ENCODE measurements at places on chromosomes 4 and X.

DNA sequence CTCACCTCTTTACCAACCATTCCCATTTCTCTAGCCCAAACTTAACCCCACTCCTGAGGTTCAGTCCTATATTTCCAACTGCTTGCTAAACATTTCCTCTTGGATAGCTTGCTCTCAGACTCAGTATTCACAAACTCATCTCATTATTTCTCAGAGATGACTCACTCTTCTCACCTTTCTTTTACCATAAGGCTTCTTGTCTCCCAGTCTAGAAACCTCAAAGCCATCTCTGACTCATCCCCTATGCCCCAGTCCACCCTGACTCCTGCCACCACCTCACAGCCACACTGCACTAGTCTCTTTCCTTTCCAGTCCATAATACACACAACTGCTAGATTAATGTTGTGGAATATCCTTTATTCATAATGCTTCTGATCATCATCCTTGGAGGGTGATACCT is 4.8 kb downstream of the FRMPD3 start:
- peak; percentile 65 for DNase-seq

- DNase-seq, result peak; percentile 9
These were observed 53.2 kb upstream of the ABCG2 start for GRCh38 chr4:88211473-88212252.

DNA sequence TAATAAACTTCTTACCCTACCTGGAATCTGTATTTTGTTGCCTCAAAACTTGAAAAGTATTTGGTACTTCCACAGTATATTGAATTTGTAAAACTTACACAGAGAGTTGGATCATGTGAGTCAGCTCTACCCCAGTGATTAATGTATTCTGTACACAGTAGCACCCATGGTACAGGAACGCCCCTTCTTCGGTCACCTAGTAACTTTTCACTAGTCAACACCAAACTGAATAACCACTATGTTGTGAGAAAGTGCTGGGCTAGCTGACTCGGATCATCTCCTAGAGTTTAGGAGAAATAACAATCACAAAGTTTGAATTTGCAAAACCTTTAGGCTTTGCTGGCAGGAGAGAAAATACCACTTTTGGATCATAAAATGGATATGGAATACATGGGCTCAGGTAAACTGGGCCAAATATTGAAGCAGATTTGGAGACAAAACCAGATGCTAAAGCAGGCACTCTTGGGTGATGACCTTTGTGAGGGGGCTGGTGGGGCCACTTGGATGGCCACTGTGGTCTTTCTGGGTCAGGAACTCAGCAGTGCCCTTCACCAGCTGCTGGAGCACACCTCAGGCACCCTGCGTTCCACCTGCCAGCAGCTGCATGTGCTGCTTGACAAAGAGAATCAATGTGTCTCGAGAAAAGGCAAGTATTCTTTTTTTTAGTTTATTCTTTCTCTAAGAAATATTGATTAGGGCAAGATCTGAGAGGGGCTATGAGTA is at the start of gene DTHD1:
DTHD1 (plus strand) TSS at position 233 of the 723 bp plus-strand sequence; CDS start at position 376, 143 bp downstream.
- DNase-seq, result no peak

DNA sequence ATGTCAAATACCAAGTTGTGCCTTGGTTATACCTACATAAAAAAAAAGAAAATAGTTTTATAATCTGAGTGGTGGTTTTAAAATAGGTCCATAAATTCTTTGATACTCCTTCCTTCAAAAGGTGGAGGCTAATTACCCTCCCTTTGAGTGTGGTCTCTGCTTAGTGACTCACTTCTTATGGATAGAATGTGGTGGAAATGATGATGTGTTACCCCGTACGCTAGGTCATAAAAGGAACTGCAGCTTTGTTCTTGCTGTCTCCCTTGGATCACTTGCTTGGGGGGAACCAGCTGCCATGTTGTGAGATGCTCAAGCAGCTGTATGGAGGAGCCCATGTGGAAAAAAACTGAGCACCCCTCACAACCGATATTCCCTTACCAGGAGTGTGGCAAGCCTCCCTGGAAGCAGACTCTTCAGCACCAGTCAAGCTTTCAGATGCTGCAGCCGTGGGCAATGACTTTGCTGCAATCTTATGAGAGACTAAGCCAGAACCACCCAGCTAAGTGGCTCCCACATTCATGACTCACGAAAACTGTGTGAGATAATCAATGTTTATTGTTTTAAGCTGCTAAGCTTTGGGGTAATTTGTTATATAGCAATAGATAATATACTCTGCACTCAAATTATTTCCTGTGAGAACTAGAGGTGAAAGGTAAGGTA is 195.0 kb upstream of the GATB start:
- no peak for DNase-seq

GRCh38 chrX:69314436-69315348 is 149.4 kb upstream of the PJA1 start:
- no peak for DNase-seq

DNA sequence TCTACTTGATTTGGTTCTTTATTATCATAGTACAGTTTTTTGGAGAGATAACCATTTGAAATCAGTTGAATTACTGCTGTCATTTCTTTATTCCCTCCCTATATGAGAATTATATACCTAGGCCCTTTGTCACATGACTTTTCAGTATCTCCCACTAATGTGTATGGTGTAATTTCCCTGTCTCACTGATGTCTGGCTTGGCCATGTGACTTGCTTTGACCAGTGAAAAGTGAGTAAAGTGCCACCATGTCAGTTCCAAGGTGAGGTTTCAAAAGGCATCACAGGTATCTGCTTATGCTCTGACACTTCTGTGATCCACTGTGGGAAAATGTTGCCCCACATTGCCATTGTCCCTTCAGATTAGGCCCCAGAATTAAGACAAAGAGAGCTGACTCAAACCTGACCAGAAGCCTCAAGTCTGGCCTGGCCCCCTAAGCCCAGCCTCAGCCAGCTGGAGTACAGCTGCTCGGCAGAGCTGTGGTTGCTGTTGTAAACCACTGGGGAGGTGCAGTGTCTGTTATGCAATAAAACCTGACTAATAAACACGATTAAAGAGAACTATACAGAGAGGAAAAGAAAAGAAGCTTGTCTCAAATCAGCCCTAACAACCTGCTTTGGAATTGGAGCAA is 27.5 kb downstream of the SETD7 start:
- no peak for DNase-seq

- no peak for DNase-seq
These were observed 73.2 kb downstream of the SH3KBP1 start for GRCh38 chrX:19814240-19814639.

DNA sequence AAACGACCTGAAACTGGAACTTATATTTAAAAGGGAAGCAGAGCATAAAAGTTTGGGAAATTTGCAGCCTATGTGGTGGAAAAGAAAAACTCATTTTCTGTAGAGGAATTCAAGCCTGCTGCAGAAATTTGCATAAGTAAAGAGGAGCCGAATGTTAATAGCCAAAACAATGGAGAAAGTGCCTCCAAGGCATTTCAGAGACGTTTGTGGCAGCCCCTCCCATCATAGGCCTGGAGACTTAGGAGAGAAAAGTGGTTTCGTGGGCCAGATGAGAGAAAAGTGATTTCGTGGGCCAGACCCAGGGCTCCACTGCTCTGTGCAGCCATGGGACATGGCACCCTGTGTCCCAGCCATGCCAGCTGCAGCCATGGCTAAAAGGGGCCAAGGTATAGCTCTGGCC is 361.9 kb downstream of the PCDH19 start:
- DNase-seq, result no peak

DNA sequence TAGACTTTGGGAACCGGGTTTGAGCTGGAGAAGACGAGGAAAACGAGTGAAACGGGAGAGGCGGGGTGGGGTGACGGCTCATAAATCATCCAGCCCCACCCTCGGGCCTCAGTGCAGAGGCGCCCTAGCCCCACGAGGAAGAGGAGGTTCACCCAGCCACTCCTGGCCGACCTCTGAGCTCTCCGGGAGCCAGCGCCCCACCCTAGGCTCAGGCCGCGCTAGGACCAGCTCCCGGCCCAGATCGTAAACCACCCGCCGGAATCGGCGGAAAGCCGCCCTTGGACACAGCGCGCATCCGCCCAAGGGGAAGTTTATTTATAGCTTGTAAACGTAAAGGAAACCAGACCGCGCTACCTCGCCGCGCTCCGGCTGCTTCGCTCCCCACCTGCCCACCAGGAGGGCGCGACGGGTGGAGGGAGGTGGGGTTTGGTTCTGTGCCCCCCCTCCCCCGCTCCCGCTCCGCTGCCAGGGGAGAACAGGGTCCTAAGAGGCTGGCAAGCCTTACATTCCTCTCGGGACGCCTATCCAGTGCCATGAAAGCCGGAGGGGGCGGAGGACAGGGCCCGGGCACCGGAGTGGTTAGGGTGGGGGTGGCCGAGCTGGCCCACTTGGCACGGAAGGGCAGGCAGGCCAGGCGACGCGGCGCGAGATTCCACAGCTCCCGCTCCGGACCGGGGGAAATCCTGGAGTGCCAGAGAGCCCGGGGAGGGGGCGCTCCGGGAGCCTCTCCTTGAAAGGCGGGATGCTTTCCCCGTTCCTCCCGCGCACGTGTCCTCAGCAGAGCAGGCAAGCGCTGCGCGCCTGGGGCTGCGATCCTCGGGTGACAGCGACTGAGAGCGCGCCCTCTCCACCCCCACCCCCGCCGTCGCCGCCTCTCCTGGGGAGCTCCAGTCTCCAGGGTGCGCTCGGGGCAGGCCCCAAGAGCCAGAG is 84.2 kb downstream of the BCOR start:
- peak; percentile 4 for DNase-seq

GRCh38 chr4:182805321-182805720 is 111.9 kb downstream of the DCTD start:
- DNase-seq, result no peak

DNA sequence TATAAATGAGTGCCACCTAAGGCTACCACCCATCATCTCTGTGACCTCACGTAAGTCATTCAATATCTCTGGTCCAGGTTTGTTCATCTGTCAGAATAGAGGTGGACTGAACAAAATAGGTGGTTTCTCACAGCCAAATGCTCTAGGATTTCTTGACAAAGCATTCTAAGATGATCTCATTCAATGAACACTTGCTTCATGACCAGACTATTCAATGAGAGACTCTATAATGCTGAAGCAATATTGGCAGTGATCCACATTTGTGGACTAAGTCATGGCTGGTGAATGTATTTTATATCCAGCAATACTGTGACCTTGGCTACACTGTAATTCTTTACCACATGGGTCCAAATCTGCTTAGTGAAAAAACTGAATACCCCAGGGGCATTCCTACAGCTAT is 37.9 kb downstream of the LDB2 start:
- DNase-seq, result no peak

DNA sequence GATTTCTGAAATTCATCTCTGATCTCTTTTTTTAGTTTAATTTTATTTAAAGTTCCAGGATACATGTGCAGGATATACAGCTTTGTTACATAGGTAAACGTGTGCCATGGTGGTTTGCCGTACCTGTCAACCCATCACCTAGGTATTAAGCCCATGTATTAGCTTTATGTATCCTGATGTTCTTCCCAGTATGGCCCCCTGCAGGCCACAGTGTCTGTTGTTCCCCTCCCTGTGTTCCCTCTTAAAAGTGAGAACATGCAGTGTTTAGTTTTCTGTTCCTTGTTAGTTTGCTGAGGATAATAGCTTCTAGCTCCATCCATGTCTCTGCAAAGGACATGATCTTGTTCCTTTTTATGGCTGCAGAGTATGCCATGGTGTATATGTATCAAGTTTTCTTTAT is 153.2 kb downstream of the RAPGEF2 start:
- no peak for DNase-seq

- peak; percentile 17 for DNase-seq
These were observed 857 bp downstream of the SCML1 start for GRCh38 chrX:17737986-17738713.

DNA sequence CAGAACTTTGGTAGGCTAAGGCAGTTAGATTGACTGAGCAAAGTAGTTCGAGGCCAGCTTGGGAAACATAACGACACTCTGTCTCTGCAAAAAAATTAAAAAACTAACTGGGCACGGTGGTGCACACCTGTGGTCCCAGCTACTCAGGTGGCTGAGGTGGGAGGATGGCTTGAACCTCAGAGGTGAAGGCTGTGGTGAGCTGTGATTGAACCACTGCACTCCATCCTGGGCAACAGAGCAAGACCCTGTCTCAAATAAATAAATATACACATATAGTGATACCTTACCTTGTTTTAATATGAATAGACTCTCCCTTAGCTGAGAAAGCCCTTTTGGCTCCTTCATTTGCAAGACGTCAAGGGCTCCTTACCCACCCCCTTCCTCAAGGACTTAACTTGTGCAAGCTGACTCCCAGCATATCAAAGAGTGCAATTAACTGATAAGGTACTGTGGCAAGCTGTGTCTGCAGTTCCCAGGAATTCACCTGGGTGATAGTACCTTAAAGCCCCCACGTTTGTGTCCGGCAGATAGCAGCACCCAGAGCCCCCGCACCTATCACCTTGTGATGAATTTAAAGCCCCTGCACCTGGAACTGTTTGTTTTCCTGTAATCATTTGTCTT is 655.6 kb upstream of the GALNTL6 start:
- DNase-seq, result no peak

DNA sequence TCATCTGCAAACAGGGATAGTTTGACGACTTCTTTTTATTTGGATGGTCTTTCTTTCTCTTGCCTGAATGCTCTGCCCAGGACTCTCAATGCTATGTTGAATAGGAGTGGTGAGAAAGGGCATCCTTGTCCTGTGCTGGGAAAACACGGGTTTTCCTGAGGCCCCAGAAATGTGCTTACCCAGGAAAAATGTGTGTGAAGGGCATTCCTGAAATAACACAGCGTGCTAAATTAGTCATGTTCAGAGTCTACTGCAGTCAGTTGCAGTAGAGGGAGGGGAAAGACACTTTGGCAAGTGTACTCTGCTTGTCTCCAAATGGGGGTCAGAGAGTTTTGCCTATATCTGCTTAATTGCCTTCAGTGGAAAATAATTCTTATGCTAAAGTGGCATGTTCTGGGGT is 153.9 kb downstream of the CCNG2 start:
- DNase-seq, result no peak

DNA sequence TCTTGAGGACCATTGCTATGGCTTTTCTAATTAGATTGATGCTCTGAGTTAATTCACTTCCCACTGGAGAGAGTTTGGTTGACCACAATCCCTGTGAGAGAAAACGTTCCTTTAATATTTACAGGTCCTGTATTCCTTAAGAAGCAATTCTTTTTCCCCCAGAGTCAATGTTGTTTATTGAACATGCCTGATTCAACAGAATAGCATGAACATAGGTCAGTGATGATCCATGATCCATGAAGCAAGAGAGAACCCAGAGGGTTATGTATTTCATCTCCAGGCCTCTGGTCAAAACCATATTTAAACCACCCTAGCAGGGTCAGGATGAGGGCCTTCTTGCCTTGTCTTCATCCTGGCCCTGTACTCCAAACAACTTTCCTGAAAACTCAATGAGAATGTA is 39.4 kb upstream of the EFHC2 start:
- no peak for DNase-seq

DNA sequence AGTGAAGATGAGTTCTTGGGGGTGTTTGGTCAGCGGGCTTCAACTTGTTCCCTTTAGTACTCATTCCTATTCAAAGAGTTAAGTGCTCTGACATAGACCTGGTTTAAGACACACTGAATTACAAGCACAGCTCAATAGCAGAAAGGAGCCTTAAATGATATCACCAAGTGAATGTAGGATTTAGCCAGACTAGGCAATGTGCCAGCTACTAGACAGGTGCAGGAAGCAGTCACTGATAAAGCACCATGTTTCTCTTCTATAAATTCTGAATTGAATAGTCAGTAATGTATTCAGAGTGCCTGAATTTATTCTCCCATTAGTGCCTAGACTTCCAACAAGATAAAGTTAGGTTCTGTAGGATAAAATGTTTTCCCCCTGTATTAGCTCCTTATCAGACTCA is 63.6 kb downstream of the ASB9 start:
- no peak for DNase-seq
